ENCODE measurements at places on chromosomes 13 and 19. TPM values are rescaled to one million over a fixed set of nuclear protein-coding genes. Genes with fewer than 3 reads are reported as not detected.

TNFRSF19 gene
- total RNA-seq: 35.6 TPM

DNA sequence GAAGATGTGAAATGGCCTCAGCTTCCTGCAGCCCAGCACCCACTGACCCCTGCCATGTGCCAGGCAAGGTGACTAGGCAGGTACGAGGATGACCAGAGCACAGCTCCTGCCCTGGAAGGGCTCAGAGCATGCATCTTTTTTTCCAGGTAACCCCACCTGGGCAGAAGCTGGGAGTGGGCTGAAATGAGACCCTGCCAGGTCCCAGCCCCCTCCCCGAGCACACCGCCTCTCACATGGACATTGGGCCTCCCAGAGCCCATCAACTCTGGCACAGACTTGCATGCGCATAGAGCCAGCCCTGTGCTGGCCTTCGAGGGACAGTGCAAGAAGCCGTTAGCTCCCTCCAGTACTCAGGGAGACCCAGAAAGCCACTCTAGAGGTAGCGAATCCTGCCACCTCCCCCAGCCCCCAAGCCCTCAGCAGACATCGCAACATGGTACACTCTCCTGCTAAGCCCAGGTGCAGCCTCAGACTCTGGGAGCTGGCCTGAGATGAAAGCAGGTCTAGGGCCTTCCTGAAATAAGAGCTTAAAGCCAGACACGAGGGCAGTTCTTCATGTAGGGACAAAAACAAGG lies 8.9 kb upstream of the VSTM2B start:
- no peak for DNase-seq

ADGRE3 gene
- not detected for total RNA-seq

- DNase-seq: peak; percentile 78
These were observed at the start of gene NBEA for GRCh38 chr13:34941835-34942731. TSS of gene NBEA (plus strand) at chr13:34942270. CDS start at chr13:34942821, 551 bp downstream.

GRCh38 chr13:30616927-30617314 lies 799 bp upstream of the USPL1 start:
- DNase-seq: peak; percentile 50

GRCh38 chr13:19864024-19864745 lies 736 bp upstream of the ZMYM5 start:
- peak; percentile 83 for DNase-seq

TPTE2 gene
- total RNA-seq: not detected

STAP2 gene
- 4.8 TPM for total RNA-seq
